Left kidney (tissue), 8 donors: ENCODE measurements at places on chromosomes 11 and 22.
A peak's percentile ranks its signal among the peaks of the same experiment; 100 is the strongest.

DNA sequence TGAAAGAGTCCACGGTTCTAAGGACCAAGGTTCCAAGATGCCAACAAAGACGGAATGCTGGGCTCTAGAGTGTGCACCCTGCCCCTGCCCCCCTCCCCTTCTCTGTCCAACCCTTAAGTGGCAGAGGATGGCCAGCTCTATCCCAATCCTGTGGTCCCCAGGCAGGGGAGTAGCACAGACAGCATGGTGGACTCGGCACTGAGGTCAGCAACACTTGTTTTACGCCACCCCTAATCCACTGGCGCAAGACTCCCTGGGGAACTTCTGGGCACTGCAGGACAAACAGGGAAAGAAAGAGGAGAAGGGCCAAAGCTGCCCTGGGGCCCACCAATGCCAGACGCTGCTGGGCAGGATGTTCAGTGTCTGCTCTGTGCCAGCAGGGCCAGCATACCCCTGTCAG lies 18.9 kb downstream of the GDPD5 start:
- no peak for DNase-seq

- DNase-seq = peak; percentile 27
Measured at GRCh38 chr11:81787584-81788049, 946.0 kb downstream of the FAM181B start.

GRCh38 chr22:41501209-41501608 lies 32.3 kb downstream of the ACO2 start:
- DNase-seq = no peak

DNA sequence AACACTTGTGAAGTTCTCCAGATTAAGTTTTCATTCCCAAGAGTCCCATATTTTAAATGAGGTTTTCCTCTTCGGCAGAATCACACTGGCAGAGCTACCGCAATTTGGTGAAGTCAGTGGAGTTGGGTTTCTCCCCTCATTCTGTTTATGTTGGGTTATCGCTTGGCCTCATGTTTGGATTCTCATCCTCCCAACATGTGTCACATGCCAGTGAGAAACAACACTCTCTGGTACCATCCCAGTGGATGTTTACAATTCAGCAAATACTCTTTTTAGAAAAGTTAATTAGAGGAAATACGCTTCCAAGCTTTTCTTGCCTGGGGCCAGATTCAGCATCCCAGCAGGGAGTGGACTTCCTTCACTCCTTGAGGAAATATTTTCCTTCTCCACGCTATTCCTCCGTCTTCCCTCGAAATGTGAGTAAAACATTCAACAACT lies 2.1 kb downstream of the PAMR1 start:
- DNase-seq = no peak

GRCh38 chr11:77155556-77156130 lies 27.6 kb downstream of the MYO7A start:
- DNase-seq = no peak

DNA sequence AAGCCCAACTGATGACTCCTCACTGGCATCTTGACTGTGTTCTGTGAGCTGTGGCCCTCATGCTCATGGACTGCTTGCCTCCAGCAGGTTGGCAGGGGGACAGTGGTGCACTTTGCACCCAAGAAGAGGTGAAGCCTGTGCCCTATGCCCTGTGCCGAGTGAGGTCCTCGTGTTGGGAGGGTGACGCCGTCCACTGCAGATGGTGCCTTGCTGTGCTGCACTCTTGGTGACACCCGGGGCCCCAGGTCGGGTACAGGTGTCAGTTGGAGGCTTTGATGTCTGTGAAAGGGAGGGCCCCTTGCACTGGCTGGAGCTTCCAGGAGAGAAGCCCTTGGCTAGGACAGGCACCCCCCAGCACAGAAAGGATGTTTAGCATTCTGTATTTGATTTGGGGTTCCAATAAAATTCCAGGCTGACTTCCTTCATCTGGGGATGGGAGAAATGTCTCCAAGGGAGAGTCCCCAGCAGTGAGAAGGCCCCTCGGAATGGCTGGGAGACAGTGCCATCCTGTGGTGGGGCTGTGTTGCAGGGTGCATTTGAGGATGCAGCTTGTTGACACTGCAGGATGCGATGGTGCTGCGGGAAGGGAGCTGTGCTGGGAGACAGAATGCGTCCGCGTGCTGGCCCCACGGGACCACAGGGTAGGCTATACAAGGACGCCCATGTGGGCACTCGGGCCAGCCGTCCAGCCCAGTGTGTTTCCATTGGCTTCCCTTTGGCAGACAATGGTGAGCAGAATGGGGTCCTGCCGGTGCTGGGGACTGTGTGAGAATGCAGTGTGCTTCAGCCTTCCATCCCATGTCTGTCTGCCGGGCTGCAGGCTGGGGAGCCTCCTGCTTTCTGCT lies 2.5 kb upstream of the ZDHHC8 start:
- DNase-seq = no peak

GRCh38 chr22:39078329-39078728 lies 1.3 kb downstream of the APOBEC3G start:
- DNase-seq = no peak

- DNase-seq = no peak
Measured at GRCh38 chr11:87778357-87778756, 396.9 kb downstream of the RAB38 start.

GRCh38 chr11:72832301-72833082 lies 18.3 kb downstream of the ATG16L2 start:
- no peak for DNase-seq

DNA sequence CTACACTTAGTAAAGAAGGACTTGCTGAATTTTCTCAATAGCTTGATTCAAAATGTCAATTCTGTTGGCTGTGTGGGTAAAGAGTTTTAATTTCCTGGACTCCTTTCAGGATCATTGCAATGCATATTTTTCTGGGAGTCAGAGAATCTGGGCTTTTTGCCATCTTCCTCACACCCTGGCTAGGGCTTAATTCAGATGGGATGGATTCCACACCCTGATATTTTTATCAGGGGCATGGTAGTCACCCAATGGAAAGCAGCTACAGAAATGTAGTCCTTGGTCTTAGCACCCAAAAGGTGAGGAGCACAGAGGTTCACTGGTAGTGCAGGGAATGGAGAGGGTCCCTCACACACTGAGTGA lies 79.3 kb downstream of the SGSM3 start:
- DNase-seq = no peak

DNA sequence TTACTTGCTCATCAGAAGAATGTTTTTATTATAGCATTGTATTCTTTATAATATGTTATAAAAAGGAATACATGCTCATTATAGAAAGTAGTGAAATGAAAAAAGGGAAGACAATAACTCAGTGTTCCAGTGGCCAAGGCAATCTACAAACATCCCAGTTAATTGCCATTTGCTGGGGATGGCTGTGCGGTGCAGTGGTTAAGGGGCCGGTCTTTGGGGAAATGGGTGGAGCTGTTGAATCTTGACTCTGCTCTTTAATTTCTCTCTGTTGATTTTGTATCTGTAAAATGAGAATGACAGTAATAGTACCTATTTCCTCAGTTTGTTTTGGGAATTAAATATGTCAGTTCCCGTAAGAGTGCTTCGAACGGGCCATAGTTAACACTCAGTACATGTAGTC lies 212.7 kb upstream of the TBCEL start:
- no peak for DNase-seq

GRCh38 chr11:128405714-128406662 lies 181.4 kb downstream of the ETS1 start:
- DNase-seq = peak; percentile 74
